Gastrocnemius medialis (tissue), 4 donors: ENCODE measurements at places on chromosomes 5 and 9. TPM values are rescaled to one million over a fixed set of nuclear protein-coding genes. Genes with fewer than 3 reads are reported as not detected.

DNA sequence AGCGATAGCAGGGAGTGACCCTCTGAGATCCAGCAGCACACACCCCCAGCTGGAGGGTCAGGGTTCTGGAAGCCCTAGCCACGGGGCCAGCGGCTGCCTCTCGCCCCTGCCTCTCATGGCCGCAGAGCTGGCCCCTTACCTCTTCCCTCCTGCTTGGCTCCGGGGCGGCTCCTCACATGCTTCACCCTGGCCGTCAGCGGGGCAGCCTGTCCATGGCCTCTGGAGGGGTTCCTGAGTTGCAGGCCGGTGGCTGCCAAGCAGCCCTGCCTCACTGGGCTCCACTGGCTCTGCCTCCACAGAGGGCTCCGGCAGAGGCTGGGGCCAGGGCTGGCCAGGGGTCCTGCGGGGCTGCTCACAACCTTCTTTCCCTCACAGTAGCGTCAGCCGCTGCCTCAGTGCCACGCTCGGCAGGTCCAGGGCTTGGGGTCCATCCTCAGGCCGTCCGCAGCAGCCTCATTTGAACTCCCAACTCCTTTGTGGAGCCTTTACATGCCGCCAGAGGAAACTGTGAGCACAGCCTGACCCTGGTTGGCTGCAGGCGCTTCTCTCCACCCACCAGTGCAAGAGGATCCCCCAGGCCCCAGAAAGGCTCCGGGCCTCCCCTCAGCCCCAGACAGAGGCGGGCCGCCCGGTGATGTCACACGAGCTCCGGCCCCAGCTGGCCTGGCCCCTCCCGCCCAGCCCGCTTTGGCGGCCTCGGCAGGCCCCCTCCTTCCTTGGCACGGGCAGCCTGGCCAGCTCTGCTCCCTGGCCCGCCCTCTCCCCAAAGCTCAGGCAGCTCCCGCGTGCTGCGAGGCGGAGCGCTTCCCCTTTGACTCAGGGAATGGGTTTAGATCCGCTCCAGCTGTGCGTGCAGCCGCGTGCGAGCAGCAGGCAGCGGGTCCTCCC is at the start of gene ANGPTL2:
Gene ANGPTL2, minus strand, starts transcription at position 460 of the 888 bp plus-strand sequence. CDS start 13,904 bp downstream, outside the sequence.
- H3K36me3 ChIP-seq = no peaks in the 10 kb centered on the region
- peak within 1 kb of the TSS; percentile 77 for H3K4me3 ChIP-seq
- H3K27me3 ChIP-seq = no peaks in the 10 kb centered on the region
- DNase-seq = peak; percentile 89

DNA sequence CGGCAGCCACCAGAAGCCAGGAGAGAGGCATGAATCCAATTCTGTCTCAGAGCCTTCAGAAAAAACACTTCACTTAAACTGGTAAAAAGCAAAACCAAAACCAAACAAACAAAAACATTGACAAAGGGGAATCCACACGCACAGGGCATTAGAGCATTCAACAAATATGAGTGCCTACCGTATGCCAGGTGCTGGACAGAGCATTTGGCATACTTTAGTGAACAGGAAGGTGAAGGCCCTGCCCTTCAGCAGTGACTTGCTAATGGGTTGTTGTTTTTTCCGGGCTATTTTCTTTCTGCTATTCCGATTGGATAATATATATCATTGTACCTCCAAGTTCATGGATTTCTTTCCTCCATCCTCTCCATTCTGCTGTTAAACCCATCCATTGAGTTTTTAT is 71.7 kb upstream of the RUFY1 start:
- no peaks in the 10 kb centered on the region for H3K4me1 ChIP-seq
- H3K27me3 ChIP-seq = no peaks in the 10 kb centered on the region
- no peak overlapping the region for H3K4me3 ChIP-seq
- DNase-seq = no peak
- no peak overlapping the region for H3K27ac ChIP-seq

- peaks cover 24% of the 10 kb centered on the region for H3K4me1 ChIP-seq
- H3K27ac ChIP-seq = peak overlapping the region; percentile 41
- DNase-seq = no peak
- H3K4me3 ChIP-seq = no peak overlapping the region
Measured at GRCh38 chr9:87109231-87109631, 161.9 kb upstream of the GAS1 start.

Gene ZNF354C
- total RNA-seq = 3.5 TPM

Gene CDO1
- 21.9 TPM for total RNA-seq

Gene WDR38
- total RNA-seq = not detected

Gene PALM2AKAP2
- total RNA-seq = 0.91 TPM
